Stimulated activated CD8-positive, alpha-beta memory T cell treated with anti-CD3 and anti-CD28 coated beads, Interleukin-4, amount 100 ng/mL, for 1 hour (primary cell): ENCODE measurements at places on chromosomes 7 and 10.

DNA sequence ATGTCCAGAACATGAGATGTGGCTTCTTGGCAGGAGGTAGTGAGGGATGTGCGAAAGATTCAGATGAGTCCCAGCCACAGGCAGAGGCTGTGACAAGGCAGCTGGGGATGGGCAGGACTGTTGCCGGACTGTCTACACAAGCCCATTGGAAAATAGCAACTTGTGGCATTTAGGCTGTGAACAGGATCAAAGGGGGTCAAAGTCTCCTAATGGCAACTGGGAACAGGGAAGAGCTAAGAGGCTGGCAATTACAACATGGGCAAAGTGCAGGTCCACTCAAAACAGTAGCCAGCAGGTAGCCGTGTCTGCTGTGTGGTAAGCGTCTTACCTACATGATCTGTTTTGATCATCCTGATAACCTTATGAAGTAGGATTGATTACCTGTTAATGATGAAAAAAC is 254.2 kb upstream of the ZNF32 start:
- no peak for DNase-seq

DNA sequence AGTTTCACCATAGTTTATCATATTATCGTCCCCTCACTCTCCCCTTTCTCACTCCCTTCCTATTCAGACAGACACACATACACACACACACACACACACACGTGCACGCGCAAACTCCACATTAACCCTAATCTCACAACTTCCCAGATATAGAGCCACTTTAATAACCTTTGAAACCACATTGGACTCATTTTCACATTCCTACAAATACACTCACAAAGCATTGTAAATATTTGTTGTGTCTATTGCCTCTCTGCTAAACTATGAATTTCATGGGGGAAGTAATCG is 433.6 kb downstream of the GRM8 start:
- DNase-seq, result no peak

GRCh38 chr7:153297141-153297540 is 537.6 kb downstream of the ACTR3B start:
- no peak for DNase-seq

DNA sequence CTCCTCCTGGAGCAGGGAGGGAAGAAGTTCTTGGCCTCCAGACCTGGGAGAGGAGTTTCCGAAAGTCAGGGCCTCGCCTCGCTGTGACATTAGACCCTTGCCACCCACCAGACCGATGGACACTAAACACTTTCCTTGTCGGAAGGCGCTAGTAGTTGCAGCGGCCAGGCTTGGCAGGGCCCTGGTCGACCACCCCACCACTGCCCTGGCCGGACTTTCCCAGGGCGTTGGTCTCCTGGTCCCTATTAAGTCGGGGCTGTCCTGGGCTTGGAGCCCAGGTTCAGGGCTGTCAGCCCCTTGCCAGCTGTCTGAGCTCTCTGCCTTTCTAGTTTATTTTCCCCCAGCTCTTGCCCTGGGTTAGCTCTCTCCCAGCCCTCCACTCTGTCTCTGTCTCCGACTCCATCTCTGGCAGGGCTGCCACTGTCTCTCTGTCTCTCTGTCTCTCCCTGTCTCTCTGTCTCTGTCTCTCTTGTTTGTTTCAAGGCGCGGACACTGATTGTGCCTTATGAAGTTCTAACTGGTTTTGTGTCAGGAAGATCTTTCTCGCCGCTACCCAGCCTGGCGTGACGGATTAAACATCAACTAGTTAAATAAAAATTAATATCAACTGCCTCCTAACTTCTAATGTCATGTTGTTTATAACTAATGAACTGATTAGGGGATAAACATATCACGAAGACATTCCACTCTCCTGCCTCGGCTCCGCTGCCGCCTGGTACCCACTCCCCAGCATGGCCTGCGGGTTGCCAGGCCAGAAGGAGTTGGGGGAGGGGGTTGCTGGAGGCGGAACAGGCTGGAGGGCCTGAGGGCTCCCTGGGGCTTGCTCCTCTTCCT is 13.8 kb upstream of the PAX2 start:
- DNase-seq, result no peak

- no peak for DNase-seq
These were observed 32.8 kb downstream of the CPVL start for GRCh38 chr7:29113384-29114102.

DNA sequence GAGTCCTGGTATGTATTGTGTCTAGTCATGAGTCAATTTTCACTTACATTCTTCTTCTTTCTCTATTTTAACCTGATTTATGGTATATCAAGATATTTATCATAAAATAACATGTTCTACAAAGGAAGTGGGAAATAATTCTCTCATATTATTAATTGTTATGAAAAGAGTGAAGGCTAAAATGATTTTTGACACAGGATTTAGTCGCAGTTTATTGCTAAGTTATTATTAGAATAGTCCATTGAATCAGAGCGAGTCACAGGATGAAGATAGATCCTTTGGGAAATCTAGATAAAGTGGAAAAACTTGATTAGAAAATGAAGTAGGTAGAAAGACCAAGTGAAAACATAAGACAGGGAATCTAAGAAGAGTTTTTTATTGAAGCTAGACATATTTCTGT is 184.3 kb upstream of the DGKB start:
- no peak for DNase-seq

DNA sequence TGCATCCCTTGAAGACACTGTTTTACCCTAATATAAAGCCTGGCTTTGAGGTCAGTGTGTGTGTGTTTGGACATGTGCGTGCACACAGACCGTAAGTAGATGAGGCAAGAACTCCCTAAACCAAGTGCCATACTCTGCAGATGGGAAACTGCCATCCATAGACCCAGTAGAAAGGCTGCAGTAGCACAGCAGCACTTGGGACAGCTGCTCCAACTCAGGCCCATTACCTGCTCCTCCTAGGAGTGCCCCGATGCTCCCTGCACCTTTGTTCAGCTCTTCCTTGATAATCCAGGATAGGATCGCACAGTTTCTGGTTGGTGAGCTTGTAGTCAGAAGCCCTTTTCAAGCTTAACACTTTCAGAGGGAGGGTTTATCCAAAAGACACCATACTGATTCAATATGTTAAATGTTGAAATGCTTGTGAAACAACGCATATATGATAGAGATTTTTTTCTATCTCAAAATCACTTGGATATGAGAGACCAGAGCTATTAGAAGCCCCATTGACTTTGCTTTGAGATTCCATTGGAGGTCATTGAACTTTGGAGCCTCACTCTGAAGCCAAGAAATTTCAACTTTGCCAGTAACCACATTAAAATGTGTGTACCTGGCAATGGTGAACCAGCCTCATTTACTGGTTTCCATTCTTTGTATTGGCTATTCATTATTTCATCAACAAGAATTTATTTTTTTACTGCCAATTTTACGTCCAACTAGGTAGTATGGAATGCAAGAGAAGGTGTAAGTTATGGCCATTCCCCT is 757.0 kb upstream of the GALNT17 start:
- no peak for DNase-seq

GRCh38 chr10:125190946-125191345 is 30.6 kb upstream of the CTBP2 start:
- no peak for DNase-seq

- no peak for DNase-seq
These were observed 22.6 kb upstream of the HERPUD2 start for GRCh38 chr7:35717516-35717915.

DNA sequence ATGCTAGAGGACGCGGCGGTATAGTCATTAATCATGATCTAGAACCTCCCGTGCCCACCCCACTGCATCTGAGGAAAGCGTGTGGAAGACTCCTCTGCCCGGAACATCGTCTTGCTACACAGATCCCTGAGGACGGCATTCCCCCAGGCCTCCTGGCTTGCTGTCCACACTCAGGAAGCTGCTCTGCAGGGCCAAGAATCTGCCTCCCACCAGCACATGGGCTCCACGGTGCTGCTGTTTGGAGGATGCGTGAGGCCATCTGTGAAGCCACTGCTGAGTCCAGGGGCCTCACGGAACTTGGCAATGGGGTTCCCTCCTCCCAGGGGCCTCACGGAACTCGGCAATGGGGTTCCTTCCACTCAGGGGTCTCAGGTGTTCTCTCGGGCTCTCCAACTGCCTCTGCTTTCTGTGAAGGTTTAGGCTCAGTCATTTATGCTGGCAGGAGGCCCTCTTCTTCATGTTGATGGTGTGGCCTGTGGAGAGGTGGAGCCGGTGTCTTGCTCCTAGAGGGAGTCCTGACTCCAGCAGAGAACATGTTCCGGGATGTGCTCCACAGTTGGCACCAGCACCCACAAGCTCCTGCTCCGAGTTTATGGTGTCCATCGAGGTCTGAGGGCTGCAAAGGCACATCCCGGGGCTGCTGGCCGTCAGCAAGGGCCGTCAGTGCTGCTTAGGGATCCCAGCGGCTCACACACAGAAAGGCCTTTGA is 273.3 kb downstream of the DNAJB6 start:
- no peak for DNase-seq
